ENCODE measurements at places on chromosomes 7 and 10.

DNA sequence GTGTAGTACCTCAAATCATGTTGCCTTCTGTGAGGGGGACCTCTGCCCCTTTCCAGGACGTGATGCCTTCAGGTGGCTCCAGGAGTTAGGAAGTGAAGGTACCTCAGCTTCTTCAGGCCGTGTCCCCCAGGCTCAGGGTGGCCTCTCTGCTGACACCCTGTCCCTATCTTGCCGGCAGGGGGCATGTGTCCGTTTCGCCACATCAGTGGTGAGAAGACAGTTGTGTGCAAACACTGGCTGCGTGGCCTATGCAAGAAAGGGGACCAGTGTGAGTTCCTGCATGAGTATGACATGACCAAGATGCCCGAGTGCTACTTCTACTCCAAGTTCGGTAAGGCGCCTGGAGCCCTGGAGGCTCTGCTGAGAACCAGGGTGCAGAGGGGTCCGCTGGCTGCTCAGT is 9.2 kb downstream of the CPSF4 start:
- DNase-seq, result no peak

GRCh38 chr7:1454542-1454941 is 4.7 kb downstream of the MICALL2 start:
- DNase-seq, result no peak

DNA sequence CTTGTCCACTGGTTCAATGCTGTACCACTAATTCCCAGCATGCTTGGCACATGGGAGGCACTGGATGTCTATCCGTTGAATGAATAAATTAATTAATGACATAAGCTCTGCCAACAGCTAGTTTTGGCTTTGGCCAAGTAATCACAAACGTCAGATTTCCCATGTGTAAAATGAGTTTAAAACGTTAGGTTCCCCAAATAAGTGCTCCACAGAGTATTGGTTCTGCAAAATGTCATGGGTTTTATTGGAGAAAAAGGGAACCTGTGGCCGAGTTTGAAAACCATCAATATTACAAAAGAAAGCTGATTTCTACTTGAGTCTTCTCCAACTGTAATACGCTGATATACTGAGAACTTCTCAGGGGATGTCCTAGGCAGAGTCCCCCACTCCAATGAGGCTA is 23.2 kb downstream of the ELMO1 start:
- DNase-seq, result no peak

GRCh38 chr10:8389630-8390029 is 335.1 kb downstream of the GATA3 start:
- no peak for DNase-seq

GRCh38 chr10:121865554-121865953 is 62.3 kb downstream of the ATE1 start:
- DNase-seq, result peak; percentile 0

GRCh38 chr7:47759056-47759706 is 177.3 kb upstream of the TNS3 start:
- no peak for DNase-seq

DNA sequence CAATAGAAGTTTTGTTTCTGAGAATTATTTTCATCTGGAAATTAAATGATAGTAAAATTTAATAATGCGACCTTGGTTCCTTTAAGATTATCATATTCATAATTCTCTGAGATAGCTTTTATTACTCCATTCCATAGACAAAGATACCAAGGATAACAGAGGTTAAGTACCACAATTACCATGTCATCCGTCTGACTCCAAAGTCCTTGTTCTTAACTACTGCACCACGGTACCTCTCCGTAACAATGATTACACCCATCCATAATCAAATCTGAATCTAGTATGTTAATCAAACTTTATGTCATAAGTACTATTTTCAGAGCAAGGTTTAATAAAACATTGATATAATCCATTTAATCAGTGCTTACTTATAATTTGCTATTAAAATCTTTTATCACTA is 8.4 kb downstream of the ZDHHC6 start:
- DNase-seq, result no peak

Measured in COR-L47 (cell line).